ENCODE measurements at places on chromosomes 4 and X.

GRCh38 chr4:168664242-168664891 lies 167.5 kb downstream of the PALLD start:
- no peak for DNase-seq

DNA sequence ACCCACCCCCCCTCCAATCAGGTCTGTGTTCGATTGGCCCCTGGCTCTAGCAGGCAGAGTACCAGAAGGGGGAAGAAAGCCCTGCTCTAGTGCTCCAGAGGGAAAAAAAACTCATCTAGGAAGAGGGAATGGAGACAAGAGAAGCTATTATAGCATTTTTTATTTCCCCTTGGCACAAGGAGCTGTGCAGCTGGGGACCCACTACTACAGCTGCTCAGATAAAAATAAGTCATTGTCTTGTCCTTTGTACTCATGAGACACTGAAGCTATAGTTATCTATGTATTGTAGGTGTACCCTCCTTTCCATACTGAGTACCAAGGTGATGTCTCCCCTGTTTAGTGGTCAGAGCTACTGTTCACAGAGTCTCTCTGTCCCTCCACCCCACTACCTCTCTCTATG lies 14.3 kb downstream of the CCDC160 start:
- no peak for DNase-seq

GRCh38 chr4:76374798-76375197 lies 46.1 kb downstream of the CCDC158 start:
- no peak for DNase-seq

DNA sequence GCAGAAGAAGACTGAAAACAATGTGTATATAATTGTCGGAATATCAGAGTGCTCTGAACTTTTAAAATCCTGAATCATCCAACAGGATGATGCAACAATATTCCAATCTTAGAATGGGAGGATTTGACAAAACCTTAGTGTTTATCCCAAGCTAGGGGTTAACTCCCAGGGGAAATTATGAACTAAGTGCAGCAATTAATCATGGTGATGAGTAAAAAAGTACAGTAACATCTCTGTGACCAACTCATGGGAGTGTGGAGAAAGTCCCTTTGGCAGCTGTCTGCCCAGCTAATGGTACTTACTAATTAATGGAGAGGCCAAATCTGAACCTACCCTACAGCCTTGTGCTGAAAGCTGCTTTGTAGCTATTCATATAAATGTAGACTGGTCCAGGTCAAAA lies 257.6 kb upstream of the DDX53 start:
- no peak for DNase-seq

- DNase-seq: no peak
Measured at GRCh38 chr4:23060776-23061175, 368.0 kb downstream of the GBA3 start.

- DNase-seq: no peak
Measured at GRCh38 chr4:36292556-36293188, 11.3 kb downstream of the DTHD1 start.

GRCh38 chr4:185357733-185358440 lies 37.8 kb downstream of the LRP2BP start:
- no peak for DNase-seq

DNA sequence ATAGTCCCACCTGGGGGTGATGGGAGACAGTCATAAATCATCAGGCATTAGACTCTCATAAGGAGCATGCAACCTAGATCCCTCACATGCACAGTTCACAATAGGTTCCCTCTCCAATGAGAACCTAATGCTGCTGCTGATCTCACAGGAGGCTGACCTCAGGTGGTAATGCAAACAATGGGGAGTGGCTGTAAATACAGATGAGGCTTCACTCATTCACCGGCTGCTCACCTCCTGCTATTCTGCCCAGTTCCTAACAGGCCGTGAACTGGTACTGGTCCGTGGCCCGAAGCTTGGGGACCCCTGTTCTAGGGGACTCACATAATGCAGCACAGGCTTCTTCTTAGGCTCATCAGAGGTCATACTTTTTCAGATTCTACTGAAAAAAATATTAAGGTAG lies 625.9 kb upstream of the AGA start:
- DNase-seq: no peak

DNA sequence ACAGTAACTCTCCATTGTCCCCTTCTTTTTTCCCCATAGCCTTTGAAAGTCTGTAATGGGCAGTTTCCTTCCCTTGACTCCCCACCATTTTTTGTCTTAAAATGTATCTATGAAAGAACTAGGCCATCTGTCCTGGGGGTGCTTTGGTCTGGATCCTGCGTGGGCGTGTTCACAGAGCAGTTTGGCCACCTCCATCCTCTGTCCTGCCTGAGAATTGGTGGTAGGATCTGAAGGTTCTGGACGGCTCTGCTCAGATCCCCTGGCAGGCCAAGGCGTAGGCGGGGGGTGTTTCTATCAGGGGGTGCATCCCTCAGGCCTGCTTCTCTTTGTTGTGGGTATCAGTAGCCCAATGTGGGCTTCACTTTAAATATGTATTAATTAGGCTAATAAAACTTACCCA lies 107.1 kb downstream of the FAM193A start:
- no peak for DNase-seq

DNA sequence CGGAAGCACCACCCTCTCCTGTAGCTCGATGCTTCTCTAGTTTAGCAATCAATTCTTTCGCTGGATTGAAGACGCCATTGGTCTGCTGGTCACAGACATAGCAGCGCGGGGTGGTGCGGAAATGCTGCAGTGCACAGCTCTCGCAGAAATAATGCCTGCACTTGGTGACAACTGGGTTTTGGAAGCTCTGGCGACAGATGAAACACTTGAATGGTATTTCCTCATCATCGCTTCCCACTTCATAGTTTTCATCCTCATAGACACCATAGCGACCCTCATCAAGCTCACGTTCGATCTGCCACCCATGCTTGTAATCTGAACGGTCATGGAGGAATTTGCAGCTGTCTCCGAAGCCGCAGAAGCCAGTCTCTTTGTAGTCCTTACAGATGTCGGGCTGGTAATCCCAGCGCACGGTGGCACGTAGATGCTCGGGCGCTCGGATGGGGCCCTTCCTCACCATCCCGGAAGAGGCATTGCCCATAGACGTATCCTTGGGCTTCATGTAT lies 854 bp downstream of the RNF113A start:
- peak; percentile 16 for DNase-seq

DNA sequence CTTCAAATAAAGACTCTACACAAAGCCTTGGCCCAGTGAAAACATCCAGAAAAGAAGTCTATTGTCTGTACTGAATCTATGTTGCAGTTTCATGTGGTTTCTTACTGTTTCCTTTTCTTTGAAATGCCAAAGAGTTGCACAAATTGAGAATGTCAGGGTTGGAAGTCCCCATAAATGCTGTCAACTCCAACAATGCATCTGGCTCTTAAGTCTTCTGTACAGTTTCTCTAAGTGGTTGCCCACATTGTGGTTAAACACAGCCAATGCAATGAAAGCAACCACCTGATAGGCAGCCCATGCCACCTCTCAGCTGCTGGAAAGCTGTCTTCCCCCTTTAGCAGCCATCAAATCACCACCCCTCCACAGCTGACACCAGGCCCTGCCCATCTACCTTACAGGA lies 67.2 kb upstream of the C1GALT1C1 start:
- DNase-seq: peak; percentile 46

GRCh38 chrX:155262970-155263754 lies 1.1 kb downstream of the RAB39B start:
- DNase-seq: peak; percentile 18

- DNase-seq: no peak
Measured at GRCh38 chr4:148215202-148215601, 227.0 kb downstream of the NR3C2 start.

GRCh38 chrX:84415140-84415539 lies 87.1 kb downstream of the HDX start:
- DNase-seq: no peak

DNA sequence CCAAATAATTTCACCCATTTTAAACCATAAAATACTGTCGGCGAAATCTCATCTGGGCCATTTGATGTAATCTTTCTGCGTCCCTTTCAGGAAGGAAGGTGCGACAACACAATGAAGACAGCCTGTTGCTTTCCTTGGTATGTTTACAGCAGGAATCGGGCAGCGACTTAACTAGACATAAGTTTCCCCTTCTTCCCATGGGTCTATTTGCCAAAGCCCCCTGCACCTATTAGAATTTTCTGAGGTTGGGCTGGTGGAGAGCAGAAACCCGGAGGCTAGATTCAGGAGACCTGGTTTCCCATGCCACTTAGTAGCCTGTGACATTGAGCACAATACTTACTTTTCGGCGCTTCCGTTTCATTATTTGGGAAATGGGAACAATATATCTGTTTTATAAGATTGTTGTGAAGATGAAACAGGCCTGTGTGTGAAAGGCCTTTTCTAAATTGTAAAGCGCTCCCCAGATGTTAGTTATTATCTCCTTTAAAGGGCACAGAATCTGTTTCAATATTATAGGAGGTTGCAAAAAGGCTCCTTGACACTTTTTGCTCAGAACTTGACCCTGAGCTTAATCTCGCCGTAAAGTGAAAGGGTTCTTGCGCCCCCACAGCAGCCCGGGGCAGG lies 552 bp upstream of the AFF1 start:
- DNase-seq: no peak

DNA sequence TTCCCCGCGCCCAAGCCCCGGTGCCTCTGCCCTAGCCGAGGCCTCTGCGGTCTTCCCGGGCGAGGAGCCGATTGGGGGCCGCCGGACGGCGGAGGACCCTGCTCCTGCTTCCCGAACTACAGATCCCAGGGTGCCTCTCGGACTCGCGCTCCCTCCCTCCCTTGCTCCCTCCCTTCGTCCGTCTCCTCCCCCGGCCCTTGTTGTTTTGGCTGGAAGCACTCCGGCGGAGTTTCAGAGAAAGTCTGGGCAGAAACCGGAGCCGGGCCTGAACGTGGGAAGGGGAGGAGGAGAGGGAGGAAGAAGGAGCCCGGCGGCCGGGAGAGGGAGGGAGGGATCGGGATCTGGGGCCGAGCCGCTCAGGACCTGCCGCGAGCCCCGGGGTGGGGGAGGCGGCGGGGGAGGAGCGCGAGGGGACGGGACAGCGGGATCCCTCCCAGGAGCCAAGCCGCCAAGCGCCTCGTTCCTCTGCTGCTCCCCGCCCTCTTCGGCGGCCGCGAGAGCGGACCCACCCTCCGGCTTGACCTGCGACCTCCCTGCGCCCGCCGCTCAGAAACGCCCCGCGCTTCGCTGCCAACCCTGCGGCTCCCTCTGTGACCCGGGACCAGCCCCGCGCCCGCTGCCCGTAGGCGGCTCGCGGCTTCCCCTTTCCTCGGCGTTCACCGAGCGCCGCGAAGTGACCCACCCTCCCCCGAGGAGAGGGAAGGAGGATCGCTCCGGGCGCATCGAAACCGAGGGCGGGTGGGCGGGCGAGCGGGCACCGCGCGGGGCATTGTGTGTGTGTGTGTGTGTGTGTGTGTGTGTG lies 496 bp upstream of the GAB1 start:
- no peak for DNase-seq

DNA sequence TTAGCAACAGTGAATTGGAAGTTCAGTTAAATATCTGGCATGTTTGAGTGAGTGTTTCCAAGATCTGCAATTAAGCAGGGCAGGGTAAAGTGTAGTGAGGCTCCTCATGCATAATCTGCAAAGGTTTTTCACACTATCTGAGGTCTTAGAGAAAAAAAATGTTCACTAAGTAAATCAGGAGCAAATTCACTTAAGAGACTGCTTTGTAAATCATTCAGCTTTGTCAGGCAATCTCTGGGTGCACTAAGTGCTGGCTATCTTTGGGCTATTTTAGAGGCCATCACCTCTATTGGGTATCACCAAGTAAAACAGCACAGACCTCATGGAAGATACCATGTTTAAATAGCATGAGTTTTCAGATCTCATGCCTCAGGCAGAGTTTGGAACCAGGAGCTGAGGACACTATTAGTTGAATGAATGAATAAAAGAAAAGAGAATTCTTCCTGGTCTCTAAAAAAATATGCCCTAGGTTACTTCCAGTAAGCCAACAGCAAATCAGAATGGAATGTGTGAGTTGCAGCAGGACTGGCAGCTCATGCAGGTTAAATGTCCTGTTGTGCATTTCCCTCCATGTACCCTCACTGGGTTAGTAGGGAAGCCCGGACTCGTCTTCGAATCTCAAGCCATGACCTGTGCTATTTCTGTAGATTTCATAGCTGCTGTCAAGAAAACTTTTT lies 195.3 kb downstream of the KCNIP4 start:
- DNase-seq: no peak

GRCh38 chr4:165393704-165394103 lies 14.9 kb downstream of the CPE start:
- no peak for DNase-seq

DNA sequence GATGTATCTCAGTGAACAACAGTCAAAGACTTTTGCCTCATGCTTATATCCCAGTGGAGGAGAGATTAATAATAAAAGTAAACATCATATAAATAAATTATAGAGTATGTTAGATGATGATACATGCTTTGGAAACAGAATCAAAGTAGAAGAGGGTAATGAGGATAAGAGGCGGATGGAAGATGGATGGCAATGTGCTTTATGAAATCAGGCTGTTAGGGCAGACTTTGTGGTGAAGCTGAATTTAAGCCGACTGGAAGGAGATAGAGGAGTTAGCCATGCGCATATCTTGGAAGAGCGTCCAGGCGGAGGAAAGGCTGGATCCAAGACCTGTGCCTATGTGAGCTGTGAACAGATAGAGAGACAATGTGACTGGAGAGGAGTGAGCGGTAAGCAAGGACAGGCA lies 74.9 kb upstream of the GUCY1A1 start:
- DNase-seq: no peak

- DNase-seq: peak; percentile 70
Measured at GRCh38 chrX:129823115-129823514, 20.6 kb downstream of the ZDHHC9 start.

DNA sequence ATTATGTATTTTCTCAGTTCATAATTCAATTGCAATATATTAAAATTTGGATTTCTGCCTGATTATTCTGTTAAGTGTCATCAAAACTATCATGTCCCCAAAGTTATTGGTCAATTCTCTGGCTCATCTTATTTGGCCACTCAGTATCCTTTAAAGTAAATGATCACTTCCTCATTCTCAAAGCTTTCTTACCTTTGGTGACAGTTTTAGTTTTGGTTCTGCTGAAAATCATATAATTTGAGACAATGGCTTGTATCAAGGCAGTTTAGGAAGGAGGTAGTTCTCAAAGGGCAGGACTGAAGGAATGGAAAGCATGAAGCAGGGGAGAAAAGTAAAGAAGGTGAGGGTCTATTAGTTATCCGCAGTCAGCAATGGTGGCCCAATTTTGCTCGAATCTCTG lies 1832.1 kb downstream of the ARAP2 start:
- DNase-seq: no peak

DNA sequence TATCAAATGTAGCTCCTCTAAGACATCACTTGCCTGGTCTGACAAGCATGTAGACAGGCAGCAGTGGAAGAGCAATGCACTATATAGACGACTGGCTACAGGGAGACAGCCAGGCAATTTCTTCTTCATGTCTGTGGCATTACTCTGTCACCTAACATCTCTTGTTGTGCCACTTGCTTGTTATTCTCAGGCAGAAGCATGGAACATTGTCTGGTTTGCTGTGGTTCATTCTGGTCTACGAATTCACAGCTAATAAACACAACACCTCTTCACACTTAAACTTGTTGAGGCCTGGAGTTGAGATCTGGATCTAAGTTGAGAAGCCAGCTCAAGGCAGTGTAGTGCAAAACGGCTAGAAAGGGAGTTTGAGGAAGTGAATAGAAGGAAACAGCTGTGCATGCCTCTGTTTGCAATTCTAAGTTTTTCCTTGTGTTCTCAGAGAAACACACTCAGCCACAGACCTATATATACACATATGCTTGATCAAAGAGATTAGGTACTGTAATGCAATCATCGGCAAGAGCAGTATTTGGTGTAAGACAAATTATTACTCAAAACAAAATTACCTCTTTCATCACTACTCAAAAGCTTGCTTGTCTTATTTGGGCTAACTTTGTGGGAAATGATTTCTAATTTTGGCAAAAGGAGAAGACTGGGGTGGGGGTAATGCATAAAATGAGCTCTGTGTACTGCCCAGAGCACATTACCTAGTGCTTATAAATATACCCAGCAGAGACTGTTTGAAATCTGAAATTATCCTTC lies 243.8 kb downstream of the PPP3CA start:
- DNase-seq: no peak

All from CD4-positive, alpha-beta T cell treated with Interleukin-2 at 100 ng/mL for 4 hours (primary cell).